ENCODE measurements at places on chromosomes 2 and 18. TPM values are rescaled to one million over a fixed set of nuclear protein-coding genes. Genes with fewer than 3 reads are reported as not detected.

The SATB2 gene
- 2.9 TPM for total RNA-seq

The NYAP2 gene
- total RNA-seq = not detected

The PTRHD1 gene
- 65.1 TPM for total RNA-seq

The DCC gene
- not detected for total RNA-seq

The DNAH6 gene
- not detected for total RNA-seq

The CCDC138 gene
- 9.8 TPM for total RNA-seq

The PRKAG3 gene
- total RNA-seq = not detected

The KCNG2 gene
- total RNA-seq = not detected

The NMUR1 gene
- total RNA-seq = not detected

The ST6GAL2 gene
- total RNA-seq = 19.4 TPM

The ARHGAP25 gene
- 0.22 TPM for total RNA-seq

The B3GNT7 gene
- total RNA-seq = 1.8 TPM
